ENCODE measurements at places on chromosomes 7 and 10.

DNA sequence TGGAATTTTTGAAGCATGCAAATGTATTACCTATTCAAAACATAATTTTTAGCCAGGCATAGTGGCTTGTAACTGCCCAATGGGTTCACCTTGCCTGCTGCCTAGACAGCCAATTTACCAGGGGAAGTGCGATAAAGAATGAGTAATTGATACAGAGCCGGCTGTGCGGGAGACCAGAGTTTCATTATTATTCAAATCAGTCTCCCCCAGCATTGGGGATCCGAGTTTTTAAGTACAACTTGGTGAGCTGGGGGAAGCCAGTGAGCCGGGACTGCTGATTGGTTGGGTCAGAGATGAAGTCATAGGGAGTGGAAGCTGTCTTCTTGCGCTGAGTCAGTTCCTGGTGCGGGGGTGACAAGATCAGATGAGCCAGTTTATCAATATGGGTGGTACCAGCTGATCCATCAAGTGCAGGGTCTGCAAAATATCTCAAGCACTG lies 29.1 kb upstream of the NRBF2 start:
- peak; percentile 54 for DNase-seq

- no peak for DNase-seq
Observed at GRCh38 chr10:44008270-44008916, 359.7 kb upstream of the ZNF32 start.

- no peak for DNase-seq
Observed at GRCh38 chr10:14532473-14533251, 201.9 kb upstream of the FRMD4A start.

DNA sequence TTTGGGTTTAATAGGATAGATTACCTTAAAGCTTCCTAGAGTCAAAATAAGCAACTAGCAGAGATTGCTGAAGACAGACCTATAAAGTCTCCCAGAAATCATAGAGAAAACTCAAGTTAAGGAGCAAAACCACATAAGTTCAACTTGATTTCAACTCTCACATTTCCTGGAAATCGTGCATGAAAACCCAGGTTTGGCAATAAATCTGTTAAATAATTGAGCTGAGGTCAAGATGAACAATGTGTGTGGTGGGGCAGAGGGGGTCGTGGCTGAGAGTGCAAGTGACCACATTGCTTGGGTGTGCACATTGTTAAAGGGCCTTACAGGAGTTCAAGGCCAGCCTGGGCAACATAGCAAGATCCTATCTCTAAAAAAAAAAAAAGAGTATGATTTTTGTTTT lies 636.5 kb downstream of the GALNT17 start:
- no peak for DNase-seq

DNA sequence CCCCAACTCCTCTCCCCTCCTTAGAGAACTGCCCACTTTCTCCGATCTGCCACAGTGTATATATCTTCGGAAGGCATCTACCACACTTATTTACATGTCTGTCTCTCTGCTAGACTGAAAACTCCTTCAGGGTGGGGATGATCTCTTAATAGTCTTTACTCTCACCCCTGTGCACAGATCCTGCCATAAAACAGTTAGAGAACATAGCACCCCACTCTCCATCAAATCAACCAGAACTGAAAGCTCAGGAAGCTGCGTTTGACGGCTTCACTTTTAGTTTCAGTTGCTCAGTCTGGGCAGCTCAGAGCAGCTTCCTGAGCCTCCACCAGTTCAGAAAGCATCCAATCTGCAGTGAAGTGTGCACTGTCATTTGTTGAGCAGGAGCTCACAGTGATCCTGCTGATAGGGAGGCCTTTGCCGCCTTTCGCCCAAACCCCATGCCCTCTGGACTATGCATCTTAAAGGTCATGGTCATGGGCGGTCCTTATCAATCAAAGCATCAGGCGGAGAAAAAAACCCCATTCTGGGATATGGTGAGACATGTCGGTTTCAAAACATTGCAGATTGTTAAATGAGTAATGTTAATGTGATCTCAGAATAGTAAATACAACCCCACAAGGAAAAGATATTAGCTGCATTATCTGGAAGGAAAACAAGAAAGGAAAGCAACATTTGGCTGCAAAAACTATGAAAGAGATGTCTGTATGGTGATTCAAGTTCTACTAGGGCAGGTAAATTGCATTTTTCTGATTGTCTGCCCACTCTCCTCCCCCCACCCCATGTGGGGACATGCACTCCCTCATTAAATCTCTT lies 167.1 kb upstream of the ADO start:
- DNase-seq, result peak; percentile 84

DNA sequence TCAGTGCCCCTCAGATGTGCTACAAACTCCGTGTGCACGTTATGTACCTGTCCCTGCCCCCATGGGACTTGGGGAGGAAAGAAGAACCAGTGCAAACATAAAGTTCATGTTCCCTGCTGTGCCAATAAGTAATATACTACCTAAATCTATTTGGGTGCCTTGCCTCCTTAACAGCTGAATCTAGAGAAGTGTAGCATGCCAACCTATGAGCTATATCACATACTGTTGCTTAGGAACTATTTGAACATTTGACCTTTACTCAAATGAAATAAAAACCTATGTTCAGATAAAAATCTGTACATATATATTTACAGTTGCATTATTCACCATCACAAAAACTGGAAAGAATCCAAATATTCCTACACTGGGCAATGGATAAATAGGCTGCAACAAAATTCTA lies 9.8 kb downstream of the POT1 start:
- no peak for DNase-seq

GRCh38 chr7:46480619-46481018 lies 559.5 kb upstream of the IGFBP3 start:
- DNase-seq, result no peak

DNA sequence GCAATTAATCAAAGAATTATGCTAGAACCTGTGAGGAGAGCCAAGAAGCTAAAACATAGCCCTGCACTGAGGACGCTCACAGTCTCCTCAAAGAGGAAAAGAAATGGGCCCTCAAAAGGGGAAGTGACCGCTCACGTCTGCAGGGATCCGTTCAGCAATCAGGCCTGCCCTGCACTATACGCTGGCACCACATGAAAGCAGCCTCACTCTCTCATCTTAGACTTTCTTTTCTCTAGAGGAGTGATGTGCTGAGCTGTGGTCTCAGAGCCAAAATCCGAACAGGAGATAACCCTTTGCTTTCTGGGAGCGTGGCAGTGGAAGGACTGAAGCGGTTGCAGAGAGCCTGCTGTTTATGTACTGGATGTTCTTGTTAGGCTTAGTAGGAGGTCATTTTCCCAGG lies 6.3 kb upstream of the IL2RA start:
- DNase-seq, result no peak

DNA sequence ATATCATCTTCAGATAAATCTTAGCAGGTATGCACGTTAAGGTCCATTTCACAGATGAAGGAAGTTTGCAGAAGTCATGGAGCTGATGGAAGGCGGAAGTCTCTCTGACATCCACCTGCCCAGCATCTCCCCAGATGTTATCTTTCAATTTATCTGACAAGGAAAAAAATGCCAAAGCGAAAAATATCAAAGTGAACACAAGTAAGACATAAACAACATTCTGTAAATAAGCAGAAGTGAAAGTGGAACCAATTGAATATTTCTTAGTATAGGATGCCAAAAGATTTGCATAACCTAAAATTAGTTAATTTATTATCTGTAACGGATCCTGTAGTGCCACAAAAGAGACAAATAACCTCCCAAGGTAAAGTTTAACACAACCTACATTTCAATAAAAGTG lies 73.6 kb upstream of the NEBL start:
- DNase-seq, result no peak

DNA sequence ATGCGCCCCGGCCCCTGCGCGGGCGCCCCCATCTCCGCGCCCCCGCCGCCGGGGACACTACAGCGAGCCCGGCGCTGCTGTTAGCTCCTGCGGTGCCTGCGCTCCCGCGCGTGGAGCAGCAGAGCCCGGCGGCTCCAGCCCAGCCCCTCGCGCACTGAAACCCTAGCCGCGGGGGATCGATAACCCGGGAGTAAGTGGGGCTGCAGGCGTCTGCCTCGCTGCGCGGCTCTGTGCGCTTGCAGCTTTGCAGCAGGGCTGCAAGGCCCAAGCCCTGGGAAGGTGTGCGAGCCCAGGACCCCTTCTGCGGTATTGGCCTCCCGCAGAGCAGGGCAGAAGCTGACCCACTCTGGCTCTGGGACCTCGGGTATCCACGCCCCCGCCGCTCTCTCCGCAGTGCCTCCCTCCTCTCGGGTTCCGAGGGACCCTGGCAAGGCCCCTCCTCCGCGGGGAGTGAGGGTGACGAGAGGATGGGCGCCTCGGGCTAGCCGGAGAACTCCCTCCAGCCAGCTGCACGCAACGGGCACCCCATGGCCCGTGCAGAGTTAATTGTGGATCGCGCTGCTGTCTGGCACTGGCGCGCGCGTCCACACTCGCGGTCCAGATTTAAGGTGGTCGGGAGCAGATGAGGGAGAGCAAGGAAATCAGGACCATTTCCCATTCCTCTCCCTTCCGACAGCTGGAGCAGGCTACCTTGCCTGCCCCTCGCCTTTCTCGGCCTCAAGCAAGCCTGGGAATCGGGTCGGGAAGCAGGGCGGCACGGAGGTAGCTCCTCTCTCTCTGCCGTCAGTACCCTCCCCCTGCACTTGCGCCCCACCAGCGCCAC lies 2.1 kb downstream of the SHH start:
- DNase-seq, result no peak

- DNase-seq, result peak; percentile 70
Observed at GRCh38 chr7:99928994-99929729, at the start of gene GJC3. GJC3 (minus strand) TSS chr7:99929620; CDS start chr7:99929620, 0 bp downstream.

DNA sequence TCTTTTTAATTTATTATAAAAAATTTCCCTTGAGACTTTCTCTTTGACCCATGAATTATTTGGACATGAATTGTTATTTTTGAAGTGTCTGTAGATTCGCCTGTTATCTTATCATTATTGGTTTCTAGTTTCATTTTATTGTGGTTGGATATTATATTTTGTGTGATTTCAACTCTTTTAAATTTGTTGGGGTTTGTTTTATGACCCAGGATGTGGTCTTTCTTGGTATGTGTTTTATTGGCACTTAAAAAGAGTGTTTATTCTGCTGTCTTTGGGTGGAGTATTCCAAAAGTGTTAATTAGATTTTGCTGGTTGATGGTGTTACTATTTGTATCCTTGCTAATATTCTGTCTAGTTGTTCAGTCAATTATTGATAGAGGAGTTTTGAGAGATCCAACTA lies 50.5 kb upstream of the GPR141 start:
- DNase-seq, result no peak

DNA sequence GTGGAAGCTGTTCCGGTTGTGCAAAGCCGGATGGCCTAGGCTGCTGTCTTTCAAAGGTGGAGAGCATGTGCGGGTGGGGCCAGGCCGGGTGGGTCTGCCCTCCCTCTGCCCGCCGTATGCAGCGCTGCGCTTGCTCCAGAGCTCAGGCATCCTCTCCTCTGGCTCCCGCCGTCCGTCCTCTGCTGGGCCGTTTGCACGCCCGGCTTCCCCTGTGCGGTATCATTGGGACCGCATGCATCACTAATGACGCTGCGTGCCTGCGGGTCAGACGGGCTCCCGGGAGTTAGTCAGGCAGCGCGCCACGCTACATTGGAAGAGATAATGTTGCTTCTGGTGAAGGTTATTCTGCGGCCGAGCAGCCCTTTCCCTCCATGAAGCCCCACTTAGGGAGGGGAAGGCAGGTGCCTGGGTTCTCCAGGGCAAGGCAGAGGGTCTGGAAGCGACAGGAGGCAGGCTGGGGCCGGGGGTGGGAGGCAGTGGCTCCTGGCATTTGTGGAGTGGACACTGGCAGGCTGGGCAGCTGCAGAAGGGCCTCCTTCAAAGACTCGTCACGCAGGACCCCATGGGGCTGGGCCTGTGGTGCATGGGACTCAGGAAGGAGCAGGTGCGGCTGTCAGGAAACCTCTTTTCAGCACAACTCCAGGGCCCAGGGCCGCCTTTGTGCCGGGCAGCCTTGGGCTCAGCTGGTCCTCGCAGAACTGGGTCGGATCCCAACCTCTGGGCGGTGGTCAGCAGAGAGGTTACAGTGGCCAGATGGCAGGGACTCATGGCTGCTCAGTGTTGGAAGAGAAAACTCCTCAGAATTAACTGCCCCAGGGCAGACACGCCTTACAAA lies 318.5 kb downstream of the WDR37 start:
- peak; percentile 38 for DNase-seq

DNA sequence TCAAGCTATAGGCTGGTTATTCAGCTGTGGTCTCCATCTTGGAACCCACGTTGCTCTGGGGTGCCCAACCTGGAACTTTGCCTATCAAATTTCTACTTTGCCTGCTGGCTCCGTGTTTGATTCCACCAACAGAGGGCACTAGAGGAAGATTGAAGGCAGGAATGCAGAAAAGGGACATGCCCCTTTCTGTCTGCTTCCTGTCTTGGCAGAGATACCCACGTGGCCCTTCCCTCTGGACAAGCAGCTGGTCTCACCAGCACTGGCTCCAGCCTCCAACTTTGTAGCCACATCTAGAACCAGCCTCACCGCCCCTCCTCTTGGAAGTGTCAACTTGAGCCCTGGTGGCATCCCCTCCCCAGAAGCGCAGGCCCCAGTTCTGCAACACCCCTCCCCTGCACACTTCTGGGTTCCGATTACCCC lies 52.1 kb upstream of the ZNF438 start:
- DNase-seq, result peak; percentile 85

- no peak for DNase-seq
Observed at GRCh38 chr10:114684822-114685209, 26.7 kb upstream of the ABLIM1 start.

GRCh38 chr10:116444527-116445142 lies 17.0 kb downstream of the PNLIPRP3 start:
- no peak for DNase-seq

- DNase-seq, result no peak
Observed at GRCh38 chr7:150998341-150998740, 7.5 kb downstream of the NOS3 start.

- no peak for DNase-seq
Observed at GRCh38 chr10:5581670-5582566, 57.2 kb downstream of the CALML3 start.

DNA sequence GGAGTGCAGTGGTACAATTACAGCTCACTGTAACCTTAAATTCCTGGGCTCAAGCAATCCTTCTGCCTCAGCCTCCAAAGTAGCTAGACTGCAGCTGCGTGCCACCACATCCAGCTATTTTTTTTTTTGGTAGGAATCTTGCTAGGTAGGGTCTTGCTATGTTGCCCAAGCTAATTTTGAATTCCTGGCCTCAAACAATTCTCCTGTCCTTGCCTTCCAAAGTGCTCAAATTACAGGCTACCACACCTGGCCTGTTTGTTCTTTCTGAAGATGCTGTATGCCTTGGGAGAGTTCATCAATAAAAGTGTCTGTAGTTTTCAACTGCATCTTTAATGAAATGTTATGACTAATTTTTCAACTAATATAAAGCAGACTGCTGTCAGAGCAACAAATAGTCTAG lies 452 bp downstream of the SAMD9 start:
- no peak for DNase-seq

GRCh38 chr7:143882020-143882603 lies 19.9 kb downstream of the TCAF1 start:
- DNase-seq, result no peak

GRCh38 chr10:11208908-11209829 lies 191.5 kb downstream of the CELF2 start:
- peak; percentile 79 for DNase-seq

- DNase-seq, result no peak
Observed at GRCh38 chr7:44712012-44712411, 36.6 kb upstream of the ZMIZ2 start.
